ENCODE measurements at places on chromosomes 2 and 18.

GRCh38 chr2:26011990-26012856 lies 21.7 kb upstream of the RAB10 start:
- peak; percentile 39 for DNase-seq

- DNase-seq, result no peak
These were observed 40.9 kb upstream of the KCNG2 start for GRCh38 chr18:79756826-79757225.

- no peak for DNase-seq
These were observed 63.0 kb downstream of the NPAS2 start for GRCh38 chr2:100882645-100883613.

GRCh38 chr2:102686479-102687439 lies 67.4 kb downstream of the SLC9A2 start:
- no peak for DNase-seq

DNA sequence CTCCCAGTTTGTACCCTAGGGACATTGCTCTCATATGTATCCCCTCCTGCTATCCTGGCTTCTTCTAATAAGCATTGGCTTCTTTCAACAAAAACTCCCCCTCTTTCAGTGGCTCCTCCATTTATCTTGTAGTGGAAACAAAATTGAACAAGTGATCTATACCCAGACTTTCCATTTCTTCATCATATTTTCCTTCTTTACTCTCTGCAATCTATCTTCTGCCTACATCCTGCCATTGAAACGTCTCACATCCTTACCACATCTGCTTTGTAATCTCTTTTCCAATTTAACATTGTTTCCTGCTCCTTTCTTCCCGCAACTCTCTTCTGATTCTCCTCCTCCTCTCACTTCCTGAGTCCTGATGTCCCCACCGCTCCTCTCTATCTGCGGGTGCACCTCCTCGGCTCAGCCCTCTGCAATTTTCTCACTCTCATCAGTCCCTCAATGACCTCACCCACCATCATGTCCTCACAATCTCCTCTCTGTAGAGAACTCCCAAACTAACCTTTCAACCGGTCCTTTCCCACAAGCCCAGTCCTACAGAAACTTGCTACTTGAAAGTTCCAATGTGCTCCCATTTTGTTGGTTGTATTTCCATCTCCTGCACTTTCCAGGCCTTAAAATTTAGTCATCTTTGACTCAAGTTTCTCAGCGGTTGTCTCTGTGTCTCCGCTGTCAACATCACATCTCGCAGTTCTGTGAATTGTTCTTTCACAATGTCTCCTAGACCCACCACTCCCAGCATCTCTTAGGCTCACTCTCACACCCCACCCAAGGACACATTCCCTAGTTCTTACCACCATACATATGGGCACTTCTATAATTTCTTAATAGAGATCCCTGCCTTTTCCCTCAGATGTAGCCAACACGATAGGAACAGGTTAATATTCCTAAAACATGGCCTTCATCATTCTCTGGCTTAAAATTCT lies 24.0 kb downstream of the MAP3K19 start:
- no peak for DNase-seq
